ENCODE measurements at places on chromosomes 2 and 18.
A peak's percentile ranks its signal among the peaks of the same experiment; 100 is the strongest.

DNA sequence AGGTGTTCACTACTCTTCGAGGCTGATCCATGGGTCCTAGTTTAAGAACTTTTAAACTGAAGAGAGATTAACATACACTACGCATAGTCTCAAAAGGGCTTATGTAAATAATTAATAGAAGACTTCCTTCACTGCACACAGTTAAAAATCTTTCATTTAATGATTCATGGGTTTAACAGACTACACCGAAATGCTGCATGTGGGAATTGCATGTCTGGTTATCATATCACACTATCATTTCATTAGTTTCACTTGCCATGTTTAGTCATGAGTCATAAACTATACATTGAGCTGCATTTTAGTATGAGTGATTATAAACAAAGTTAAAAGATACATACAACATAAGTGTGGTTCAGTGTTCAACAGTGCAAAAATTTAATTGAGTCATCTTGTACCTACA, 31.2 kb downstream of the GLS start:
- DNase-seq: no peak

- DNase-seq: no peak
These were observed 59.3 kb downstream of the CRACDL start for GRCh38 chr2:98876741-98877140.

- DNase-seq: no peak
These were observed 1.4 kb downstream of the DES start for GRCh38 chr2:219419331-219420197.

GRCh38 chr2:40228310-40228709, 223.6 kb downstream of the SLC8A1 start:
- DNase-seq: no peak

GRCh38 chr18:59358414-59358711, 702 bp downstream of the LMAN1 start:
- DNase-seq: no peak

GRCh38 chr2:190802129-190802528, 78.5 kb upstream of the GLS start:
- DNase-seq: no peak

GRCh38 chr2:158553257-158553656, 96.5 kb downstream of the PKP4 start:
- no peak for DNase-seq

DNA sequence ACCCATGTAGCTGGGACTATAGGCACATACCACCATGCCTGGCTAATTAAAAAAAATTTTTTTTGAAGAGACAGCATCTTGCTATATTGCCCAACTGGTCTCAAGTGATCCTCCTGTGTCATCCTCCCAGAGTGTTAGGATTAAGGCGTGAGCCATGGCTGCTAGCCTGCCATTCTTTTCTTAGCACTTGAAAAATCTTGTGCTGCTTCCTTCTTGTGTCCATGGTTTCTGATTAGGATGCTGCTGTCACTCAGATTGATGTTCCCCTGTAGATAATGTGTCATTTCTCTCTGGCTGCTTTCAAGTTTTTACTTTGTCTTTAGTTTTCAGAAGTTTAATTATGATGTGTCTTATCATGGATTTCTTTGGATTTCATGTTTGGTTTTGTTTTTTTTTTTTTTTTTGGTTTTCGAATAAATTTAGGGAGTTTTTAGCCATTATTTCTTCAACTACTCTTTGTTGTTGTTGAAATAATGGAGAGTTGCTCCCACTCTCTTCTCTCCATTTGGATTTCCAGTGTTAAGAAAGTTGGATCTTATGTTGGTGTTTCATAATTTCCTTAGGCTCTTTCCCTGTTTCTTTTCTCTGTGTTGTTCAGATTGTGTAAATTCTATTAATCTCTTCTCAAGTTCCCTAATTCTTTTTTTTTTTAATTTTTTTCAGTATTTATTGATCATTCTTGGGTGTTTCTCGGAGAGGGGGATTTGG, 2.5 kb downstream of the ATP9B start:
- peak; percentile 34 for DNase-seq

DNA sequence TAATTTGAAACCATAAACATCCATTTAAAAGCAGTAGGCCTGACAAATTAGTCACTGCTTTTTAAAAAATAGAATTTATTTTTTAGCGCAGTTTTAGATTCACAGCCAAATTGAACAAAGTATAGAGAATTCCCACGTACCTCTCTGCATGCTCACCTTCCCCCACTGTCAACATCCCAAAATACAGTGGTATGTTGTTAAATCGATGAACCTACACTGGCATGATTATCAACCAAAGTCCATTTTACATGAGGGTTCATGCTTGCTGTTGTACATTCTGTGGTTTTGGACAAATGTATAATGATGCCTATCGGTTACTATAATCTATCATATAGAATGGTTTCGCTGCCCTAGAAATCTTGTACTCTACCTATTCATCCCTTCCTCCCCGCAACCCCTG, 5.6 kb upstream of the ELOA2 start:
- DNase-seq: no peak

DNA sequence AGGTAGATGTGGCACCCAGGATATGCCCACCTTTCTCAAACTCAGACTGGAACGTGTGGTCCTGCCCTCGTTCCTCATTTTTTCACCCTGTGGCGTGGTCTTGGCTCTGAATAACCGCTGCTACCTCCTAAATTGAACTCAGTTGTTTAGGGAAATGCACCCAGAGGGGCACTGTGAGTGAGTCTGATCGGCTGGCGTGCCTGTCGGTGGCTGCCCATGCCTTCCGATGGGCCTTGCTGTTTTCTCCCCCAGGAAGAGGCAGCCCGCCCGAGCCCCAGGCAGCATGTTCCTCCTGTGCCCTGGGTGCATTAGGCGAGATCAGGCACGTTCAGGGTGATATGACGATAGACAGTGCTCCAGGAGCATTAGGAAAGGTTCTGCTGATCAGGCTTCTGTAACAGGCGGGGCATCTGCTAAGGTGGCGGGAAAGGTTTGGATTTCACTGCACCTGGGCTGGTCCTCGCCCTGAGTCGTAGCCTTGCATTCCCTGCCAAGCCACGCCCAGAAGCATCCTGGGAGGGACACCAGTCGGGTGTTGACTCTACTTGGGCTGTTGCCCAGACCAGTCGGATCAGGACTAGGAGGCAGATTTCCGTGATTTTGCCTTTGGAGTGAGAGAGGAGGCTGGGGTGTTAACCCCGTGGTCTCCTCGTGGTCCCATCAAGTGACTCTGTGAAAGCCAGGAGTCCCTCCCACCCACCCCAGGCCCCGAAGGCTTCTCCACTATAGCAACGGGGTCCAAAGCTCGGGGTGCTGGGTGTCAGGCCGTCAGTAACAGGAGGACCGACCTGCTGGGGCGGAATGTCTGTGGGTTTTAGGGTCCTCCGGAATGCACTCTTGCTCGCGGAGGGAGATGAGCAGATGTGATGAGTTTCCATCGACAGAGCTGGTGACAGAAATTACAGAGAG, 75.1 kb downstream of the SH3BP4 start:
- DNase-seq: no peak

Data from AML-193 (cell line).